Activated CD4-positive, alpha-beta T cell treated with anti-CD3 and anti-CD28 coated beads for 36 hours (primary cell): ENCODE measurements at places on chromosomes 4 and X. TPM values are rescaled to one million over a fixed set of nuclear protein-coding genes. Genes with fewer than 3 reads are reported as not detected.

DNA sequence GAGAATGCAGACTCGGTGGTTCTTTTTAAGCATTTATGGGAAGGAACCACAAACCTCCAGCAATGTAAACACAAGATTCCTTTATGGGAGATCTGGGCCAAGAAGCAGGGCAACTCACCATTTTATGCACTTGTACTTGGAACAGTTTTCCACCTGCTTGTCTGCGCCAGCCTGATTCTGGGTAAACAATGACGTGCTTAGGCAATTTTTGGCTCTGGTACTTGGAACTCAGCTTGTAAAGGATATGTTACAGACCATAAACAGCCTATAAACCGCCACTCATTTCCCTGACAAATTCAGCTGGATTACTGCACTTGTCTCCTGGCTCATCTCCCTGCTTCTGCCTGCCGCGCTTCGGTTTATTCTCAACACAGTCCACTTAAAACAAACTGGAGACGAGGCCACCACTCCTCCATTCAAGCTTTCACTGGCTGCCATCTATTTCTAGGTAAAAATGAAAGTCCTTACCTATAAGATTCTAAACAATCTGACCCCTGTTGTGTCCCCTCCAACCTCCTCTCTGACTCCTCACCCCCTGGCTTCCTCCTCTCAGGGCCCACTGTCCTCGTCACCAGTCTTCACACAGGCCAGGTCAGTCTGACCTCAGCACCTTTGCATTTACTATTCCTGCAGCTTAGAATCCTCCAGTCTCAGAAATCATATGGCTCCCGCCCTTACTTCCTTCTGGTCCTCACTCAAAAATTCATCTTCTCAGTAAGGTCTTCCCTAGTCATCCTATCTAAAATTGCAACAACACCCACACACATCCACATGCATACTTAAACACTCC, 205.9 kb upstream of the GALNT7 start:
- DNase-seq = no peak

- DNase-seq = no peak
Measured at GRCh38 chr4:118237531-118237930, 115.3 kb downstream of the PRSS12 start.

DNA sequence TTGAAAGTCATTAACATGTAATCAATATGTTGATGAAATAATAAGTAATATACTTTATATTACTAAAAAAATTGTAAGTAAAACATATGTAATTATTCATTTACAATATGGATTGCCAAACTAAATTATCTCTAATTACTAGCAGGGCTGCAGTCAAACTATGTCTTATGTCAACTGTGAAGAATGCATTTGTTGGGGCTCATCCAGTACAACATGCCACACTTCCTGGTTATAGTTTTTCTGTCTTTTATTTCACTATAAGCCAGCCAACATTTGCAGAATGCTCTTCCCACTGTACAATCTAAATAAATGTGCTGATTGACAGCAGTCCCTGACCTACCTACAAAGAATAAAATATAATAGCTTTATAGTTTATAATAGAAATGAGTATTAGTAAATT, 975.4 kb upstream of the NDST4 start:
- no peak for DNase-seq

GRCh38 chr4:8095956-8096689, 62.5 kb downstream of the ABLIM2 start:
- no peak for DNase-seq

- DNase-seq = no peak
Measured at GRCh38 chrX:16465081-16465876, 184.7 kb upstream of the S100G start.

DNA sequence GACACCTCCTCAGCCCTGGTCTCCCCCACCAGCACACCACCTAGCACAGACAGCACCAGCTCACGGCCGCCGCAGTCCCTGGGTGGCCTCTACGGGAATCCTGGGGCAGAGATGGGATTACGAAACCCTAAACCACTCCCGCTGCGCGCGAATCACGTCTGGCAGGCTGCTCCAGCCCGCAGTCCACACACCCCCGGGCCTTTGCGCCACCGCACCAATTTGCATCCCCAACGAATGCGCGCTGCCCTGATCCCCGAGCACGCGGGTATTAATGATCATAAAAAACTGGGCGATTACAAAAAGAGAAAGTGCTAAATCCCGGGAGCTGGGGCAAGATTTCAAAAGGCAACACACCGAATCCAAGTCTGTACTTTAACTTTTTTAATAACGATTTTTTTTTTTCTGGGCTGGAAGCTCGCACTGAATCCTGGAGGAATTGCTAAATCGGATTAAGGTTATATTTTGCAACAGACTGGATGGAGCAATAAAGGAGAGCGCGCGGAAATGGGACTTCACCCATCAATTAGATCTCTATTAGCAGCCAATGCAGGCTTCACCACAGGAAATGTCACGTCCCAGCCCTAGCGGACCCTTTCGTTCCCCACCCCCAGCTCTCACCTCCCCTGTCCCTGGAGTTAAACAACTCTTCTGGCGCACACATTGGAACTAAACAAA, 69.8 kb upstream of the TMEM33 start:
- no peak for DNase-seq

GRCh38 chr4:54942721-54943120, 182.7 kb downstream of the KDR start:
- peak; percentile 45 for DNase-seq

- no peak for DNase-seq
Measured at GRCh38 chr4:111556851-111557250, 588.4 kb upstream of the FAM241A start.

DNA sequence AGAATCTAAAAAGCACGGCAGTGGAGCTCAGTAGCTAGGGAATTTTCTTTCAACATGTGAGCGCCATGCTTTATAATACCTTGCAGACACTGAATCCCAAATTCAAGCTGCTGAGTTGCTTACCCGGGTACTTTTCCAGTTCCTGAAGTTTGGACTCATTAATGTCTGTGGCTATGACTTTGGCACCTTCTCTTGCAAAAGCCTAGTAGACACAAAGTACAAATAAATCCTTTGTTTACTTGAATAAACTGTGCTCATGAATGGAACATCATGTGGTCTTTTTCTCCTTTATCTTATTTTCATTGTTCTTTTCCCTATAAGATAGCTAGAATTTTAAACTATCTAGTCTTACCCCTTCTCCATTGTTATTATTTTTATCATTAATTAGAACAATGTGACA, 4.6 kb downstream of the BDH2 start:
- no peak for DNase-seq

- DNase-seq = no peak
Measured at GRCh38 chr4:112358415-112358814, 61.2 kb downstream of the ALPK1 start.

DNA sequence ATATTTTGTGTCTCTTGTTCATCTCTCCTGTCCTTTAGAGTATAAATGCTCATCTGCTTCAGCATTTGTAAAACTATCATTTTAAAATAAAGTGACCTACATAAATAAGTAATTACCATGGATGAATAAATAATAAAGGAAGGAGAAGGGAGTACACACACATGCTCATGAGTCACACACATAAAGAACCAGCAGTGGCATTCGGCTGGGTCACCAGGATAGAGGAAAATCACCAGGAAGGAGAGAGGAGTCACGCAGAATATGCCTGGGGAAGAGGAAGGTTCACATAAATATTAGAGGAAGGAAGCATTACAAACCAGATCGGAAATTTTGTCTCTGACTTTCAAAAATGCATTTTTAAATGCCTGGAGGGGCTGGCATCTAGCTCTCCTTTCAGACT, 38.5 kb upstream of the MED14 start:
- DNase-seq = no peak

DNA sequence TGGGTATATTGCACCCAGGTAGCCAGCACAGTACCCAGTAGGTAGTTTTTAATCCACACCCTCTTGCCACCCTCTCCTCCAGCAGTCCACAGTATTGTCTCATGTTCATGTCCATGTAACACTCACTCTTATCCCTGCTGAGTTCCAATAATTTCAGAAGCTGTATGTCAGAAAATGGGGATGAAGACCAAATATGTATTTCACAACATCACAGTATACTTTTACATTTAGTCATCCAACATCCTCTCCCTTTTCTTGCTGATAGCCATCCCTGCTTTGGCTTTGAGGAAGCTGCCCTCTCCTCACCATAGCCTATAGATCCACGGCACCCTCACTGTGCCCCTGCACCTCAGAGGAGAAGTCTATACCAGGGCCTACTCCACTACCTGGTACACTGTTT, 126.0 kb upstream of the LDB2 start:
- no peak for DNase-seq

DNA sequence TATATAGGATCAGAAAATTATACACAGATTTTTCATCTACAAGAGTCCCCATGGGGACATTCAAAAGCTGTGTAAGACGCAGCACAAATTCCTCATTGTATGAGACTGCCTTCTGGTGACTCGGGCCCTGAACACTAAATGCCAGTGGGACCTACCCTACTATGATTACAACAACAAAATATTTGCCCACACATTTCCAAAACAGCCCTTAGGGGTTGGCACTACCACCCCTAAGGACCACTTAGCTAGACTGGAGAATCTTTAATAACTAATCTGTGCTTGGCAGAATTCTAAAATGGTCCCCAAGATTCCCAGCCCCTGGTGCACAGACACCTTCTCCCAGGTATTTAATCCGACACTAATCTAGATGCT, 29.1 kb downstream of the UCHL1 start:
- no peak for DNase-seq

DNA sequence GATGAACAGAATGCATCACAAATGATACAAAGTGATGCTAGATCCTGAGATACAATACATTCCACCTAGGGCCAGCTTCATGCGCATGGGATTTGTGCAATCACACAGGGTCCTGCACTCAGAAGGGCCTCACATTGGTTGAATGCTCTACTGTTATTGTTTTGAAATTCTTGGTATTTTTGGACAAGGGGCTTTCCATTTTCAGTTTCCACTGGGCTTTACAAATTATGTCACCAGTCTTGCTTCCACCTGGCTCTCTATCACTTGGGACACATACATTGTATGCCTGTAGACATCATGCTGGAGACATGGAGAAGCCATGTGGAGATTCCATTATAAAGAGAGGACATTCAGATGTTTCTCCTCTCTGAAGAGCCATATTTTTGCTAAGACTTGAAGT, 155.8 kb downstream of the NAA11 start:
- no peak for DNase-seq

DNA sequence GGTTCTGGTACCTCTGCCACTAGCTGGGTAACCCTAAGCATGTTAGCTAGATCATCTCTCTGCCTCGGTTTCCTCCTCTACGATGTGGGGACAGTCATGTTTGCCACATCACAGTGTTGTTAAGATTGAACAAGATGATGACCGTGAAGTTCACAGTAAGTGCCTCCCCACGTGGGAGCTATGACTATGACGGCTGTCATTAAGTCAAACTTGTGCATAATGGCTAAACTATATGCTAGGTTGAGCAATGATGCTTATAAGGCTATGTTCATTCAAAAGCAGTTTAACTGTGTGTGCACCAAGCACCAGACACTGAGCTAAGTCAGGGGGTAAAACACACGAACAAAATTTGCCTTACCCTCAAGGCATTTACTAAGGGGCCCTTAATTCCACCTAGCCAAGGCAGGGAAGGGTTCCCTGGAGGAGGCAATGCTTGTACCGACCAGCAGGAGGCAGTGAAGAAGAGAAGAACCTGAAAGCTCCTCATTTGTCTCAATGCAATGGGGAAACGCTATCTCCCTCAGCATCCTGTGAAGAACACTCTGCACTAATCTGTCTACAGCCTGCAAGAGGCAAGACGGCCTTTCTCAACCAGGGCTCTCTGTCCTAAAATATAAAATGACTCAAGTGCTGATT, 52.9 kb downstream of the MAP7D2 start:
- peak; percentile 14 for DNase-seq

GRCh38 chrX:29042341-29042740, 455.1 kb downstream of the IL1RAPL1 start:
- no peak for DNase-seq

DNA sequence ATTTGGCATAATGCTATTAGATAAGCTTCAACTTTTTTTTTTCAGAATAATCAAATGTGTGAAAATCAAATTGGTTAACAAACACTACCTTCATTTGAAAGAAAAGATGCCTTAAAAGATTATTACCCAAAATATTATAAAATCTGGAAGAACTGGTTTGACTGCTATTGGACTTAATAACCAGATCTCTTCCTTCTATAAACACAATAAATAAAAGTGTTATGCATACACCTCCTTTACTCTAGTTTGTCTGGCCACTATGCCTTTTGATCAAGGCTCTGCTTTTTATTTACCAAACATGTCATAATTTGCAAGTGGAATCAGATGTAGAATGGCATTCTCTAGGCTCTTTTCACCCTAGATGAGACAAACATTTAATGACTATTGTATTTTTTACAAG, 897.3 kb upstream of the EPHA5 start:
- no peak for DNase-seq

DNA sequence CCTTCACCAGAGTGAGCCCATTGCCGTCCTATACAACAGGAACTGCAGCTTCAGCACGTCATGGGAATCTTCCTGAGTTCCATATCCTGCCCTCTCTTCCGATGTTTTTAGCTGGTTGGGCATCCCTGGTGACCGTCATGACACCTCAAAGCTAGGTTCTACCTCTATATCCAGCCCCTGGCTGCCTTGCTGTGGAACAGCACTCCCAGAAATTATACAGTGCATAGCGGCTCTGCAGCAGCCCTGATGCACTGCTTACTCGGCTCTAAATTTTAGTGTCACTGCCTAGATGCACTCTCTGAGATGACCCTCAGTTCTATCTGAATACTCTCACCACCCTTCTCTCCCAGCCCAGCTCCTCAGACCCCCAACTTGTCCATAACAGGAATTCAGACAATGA, 44.3 kb downstream of the ARHGEF38 start:
- no peak for DNase-seq

GRCh38 chrX:73758250-73758649, 195.3 kb downstream of the CHIC1 start:
- DNase-seq = no peak

DNA sequence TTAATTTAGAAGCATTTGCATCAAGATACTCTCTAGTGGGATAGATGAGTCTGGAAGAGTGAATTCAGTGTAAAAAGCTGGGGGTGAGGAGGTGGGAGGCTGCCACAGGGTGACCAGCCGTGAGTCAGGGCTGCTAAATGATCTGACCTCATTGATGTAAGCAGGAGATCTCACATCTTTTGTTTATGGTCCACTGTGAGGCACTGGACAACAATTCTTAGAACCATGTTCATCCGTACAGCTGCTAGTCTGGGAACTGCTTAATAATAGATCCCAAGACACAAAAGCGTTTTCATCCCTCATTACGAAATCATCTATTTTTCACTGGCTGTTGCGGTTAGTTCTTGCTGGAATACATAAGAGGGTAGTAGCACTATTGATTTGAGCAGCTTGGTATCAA, 14.1 kb downstream of the KLF3 start:
- DNase-seq = no peak

- no peak for DNase-seq
Measured at GRCh38 chr4:7382634-7383014, 52.1 kb downstream of the PSAPL1 start.

- no peak for DNase-seq
Measured at GRCh38 chr4:165580351-165580905, 201.6 kb downstream of the CPE start.

- DNase-seq = no peak
Measured at GRCh38 chr4:6682862-6683590, 10.7 kb upstream of the S100P start.

NLGN3 gene
- total RNA-seq = 0.77 TPM

MXRA5 gene
- not detected for total RNA-seq

KLHL34 gene
- 0.60 TPM for total RNA-seq

SLBP gene
- 113 TPM for total RNA-seq

WAS gene
- 85.9 TPM for total RNA-seq

SNCA gene
- total RNA-seq = 1.3 TPM

XAGE2 gene
- total RNA-seq = not detected

TRPC3 gene
- 0.95 TPM for total RNA-seq

GPR173 gene
- not detected for total RNA-seq

NSUN7 gene
- 0.23 TPM for total RNA-seq

PLK4 gene
- 44.4 TPM for total RNA-seq

TRIM61 gene
- total RNA-seq = 1.2 TPM

CSAG1 gene
- total RNA-seq = not detected
